ENCODE measurements at places on chromosomes 4 and X. TPM values are rescaled to one million over a fixed set of nuclear protein-coding genes. Genes with fewer than 3 reads are reported as not detected.

The PLS3 gene
- polyA plus RNA-seq = 305 TPM

The STARD8 gene
- 1.7 TPM for polyA plus RNA-seq

The ARMCX4 gene
- 2.0 TPM for polyA plus RNA-seq

The CTAG1B gene
- not detected for polyA plus RNA-seq

The DNAAF6 gene
- not detected for polyA plus RNA-seq

The ANOS1 gene
- polyA plus RNA-seq = not detected

The SHOX gene
- polyA plus RNA-seq = not detected

The GLOD5 gene
- not detected for polyA plus RNA-seq

The QDPR gene
- 64.2 TPM for polyA plus RNA-seq

The FGG gene
- polyA plus RNA-seq = 3.2 TPM

The KIF4A gene
- polyA plus RNA-seq = 26.5 TPM

The HTRA3 gene
- polyA plus RNA-seq = 8.0 TPM

The FRMPD4 gene
- polyA plus RNA-seq = 0.04 TPM

The PPBP gene
- not detected for polyA plus RNA-seq

The SPARCL1 gene
- not detected for polyA plus RNA-seq

The PASD1 gene
- polyA plus RNA-seq = not detected

The GAGE1 gene
- polyA plus RNA-seq = not detected

The TMEM154 gene
- polyA plus RNA-seq = 0.05 TPM

The NAA11 gene
- polyA plus RNA-seq = not detected

The ABLIM2 gene
- polyA plus RNA-seq = 0.40 TPM

The PDCL2 gene
- not detected for polyA plus RNA-seq

The FRMD7 gene
- polyA plus RNA-seq = not detected

The ANKRD17 gene
- polyA plus RNA-seq = 18.1 TPM

The RIPPLY1 gene
- polyA plus RNA-seq = 0.10 TPM

The HMX1 gene
- polyA plus RNA-seq = not detected

The FOXR2 gene
- not detected for polyA plus RNA-seq

The MAGEB1 gene
- polyA plus RNA-seq = not detected

The GJB1 gene
- 0.15 TPM for polyA plus RNA-seq

The BTK gene
- polyA plus RNA-seq = 0.05 TPM

The MAGEA10 gene
- not detected for polyA plus RNA-seq

The USP51 gene
- polyA plus RNA-seq = 0.68 TPM

The GABRE gene
- 80.3 TPM for polyA plus RNA-seq

The IQCM gene
- polyA plus RNA-seq = not detected
